Hematopoietic multipotent progenitor cell treated with erythropoietin and hydrocortisone succinate and interleukin-3 and kit ligand, for 17 days (in vitro differentiated cells): ENCODE measurements at places on chromosomes 16 and 17.

DNA sequence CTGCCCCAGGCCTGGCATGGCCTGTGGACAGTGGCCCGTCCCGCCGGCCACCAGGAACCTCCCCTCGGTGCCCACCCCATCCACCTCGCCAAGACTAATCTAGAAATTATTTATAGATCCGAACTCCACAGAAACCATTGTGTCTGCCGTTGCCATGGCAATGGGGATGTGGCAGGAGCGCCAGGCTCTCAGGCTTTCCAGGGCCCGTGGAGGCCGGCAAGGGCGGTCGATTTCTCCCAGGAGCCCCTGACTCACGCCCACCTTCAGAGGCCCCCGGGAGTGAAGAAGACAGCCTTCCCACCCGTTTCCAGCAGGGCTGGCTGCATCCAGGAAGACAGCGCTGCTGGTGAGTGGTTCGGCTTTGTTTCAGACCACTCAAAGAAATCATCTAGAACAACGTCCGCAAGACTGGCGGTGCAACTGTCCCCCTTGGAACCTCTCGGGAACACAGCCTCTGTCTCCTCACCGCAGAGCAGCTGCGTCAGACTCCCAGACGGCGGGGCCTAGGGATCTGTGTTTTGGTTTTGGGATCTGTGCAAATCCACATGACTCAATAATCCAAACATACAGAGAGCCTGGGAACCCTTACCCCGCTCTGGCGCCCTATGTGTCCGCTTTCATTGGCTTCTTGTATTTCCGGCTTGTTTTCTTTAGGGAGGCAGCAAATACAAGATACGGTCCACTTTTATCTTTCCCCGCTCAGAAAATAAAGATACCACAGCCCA lies 48.5 kb upstream of the ZCCHC14 start:
- no peak for DNase-seq

DNA sequence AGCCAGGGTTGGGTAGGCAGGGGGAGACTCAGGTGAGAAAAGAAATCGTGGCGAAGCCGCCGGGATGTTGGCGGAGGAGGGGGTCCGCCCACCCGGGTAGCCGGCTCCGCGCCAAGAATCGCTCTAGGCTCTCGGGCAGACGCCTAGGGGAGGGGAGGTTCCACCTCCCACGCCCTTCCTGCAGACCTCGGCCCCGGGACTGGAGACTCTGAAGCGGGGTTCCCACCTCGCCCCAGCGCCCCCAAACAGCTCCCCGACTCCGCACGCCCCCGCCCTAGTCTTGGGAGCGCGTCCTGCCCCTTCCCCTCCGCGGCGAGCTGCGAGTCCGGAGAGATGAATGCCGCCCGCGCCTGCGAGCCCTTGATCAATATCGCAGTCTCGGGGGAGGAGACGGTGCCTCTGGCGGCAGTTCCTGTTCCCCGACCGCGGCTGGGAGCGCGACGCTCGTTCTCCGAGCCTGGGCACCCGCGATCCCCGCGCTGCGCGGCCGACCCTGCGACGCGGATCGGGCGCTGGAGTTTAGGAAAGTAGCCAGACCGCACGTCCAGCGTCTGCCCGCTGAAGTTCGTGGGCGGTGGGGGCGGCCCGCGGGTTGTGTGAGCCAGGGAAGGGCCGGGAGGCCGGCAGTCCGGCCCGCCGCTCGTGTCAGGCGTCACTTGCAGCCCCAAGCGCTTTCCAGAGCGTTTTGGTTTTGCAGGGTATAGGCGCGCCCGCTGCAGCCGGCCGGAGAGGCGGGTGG lies 790 bp downstream of the CRHR1 start:
- no peak for DNase-seq

DNA sequence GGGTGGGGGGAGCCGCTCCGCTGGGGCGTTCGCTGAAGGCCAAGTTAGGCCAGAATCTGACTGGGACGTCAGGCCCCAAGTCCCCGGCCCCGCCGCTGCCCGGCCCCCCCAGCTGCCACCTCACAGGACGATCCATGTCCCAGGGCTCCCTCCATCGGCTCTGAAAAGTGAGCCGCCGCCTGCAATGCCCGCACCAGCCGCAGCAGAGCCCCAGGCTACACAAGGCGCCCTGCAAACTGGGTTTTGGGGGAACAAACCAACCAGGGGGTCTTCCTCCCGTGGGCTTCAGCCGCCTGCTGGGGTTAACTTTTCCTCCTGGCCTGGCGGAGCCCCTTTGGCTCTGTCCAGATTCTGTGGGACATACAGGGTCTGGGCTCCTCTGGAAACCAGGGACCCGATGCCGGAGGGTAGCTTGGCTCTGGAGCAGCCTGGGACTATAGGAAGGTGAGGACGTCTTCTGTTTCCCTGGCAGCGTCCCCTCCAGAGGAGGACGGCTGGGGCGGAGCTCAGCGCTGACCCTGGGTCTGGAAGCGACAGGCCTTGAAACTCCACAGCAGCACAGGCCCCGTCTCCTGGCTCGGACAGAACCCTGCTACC lies 835 bp downstream of the NME4 start:
- DNase-seq, result peak; percentile 45

GRCh38 chr17:50318501-50319285 lies 27.2 kb upstream of the XYLT2 start:
- no peak for DNase-seq

GRCh38 chr17:58965221-58965620 lies 141.5 kb downstream of the TRIM37 start:
- DNase-seq, result no peak

DNA sequence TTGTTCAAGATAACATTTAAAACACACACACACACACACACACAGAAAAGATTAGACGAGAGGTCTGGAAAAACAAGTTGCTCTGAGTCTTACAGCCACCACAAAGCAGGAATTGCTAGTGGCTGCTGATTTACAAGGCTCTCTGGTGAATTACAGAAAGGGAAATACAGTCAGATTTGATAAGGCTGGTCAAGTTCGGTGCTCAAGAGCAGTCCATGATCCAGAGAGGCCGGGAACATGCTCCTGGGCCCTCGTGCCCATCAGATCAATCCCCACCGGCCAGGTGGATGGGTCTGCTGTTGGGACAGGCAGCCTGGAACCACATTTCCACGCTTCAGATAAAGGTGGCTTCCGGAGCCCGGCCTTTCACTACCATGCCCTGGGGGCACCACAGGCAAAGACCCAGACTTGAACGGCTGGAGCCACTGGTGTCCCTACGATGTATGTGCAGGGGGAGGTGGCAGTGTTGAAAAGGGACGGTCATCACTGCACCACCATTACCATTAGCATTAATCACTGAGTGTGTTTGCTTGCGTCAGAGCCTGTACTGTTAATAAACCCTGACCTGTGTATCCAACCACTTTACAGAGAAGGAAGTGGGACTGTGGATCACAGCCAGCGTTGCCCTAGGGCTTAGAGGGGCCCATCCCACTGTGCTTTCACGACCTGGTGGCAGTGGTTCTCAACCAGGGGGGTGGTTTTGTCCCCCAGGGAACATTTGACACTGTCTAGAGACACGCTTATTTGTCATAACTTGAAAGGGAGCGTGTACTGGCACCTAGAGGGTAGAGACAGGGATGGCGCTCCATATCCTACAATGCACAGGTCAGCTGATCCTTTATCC lies 95.1 kb downstream of the XYLT1 start:
- DNase-seq, result no peak

GRCh38 chr16:75593825-75594820 lies 27.9 kb downstream of the GABARAPL2 start:
- DNase-seq, result no peak

DNA sequence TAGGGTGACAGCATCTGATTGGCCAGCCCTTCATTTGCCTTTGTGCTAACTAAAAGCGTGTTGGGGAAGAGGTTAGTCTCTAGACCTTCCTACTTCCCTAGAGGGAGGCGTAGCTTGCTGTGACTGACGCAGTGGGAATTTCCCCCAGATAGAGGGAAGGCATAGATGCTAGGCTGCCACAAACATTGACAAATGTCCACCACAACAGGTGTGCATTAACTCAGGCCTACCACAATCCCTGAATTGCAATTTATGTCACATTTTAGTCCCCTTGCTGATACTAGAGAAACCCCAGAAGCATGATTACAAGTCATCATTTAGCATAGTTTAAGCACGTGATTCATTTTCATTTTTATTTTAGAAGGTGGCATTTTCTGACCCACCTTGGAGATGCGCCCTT lies 76.3 kb upstream of the WSB1 start:
- no peak for DNase-seq

GRCh38 chr17:69434164-69434579 lies 19.7 kb downstream of the MAP2K6 start:
- DNase-seq, result no peak

GRCh38 chr17:61221181-61221580 lies 178.5 kb upstream of the TBX2 start:
- DNase-seq, result no peak

GRCh38 chr16:85365120-85365519 lies 248.0 kb upstream of the GSE1 start:
- DNase-seq, result no peak

GRCh38 chr16:22317001-22317530 lies 19.9 kb downstream of the POLR3E start:
- DNase-seq, result no peak

DNA sequence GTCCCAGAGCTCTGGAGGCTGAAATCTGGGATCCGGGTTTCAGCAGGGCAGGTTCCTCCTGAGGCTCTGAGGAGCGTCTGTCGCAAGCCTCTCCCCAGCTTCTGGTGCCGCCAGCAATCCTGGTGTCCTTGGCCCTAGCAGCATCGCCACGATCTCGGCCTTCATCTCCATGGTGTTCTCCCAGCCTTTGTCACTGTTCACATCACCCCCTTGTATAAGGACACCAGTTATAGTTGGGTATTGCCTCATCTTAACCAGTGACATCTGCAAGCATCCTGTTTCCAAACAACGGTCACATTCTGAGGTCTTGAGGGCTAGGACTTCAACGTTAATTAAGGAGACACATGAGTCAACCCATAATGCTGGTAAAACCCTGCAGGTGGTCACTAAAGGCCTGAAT lies 2.8 kb upstream of the PPP1R27 start:
- no peak for DNase-seq

GRCh38 chr17:61520897-61521296 lies 68.7 kb downstream of the TBX4 start:
- no peak for DNase-seq

GRCh38 chr16:72961115-72961832 lies 86.7 kb downstream of the ZFHX3 start:
- DNase-seq, result no peak

DNA sequence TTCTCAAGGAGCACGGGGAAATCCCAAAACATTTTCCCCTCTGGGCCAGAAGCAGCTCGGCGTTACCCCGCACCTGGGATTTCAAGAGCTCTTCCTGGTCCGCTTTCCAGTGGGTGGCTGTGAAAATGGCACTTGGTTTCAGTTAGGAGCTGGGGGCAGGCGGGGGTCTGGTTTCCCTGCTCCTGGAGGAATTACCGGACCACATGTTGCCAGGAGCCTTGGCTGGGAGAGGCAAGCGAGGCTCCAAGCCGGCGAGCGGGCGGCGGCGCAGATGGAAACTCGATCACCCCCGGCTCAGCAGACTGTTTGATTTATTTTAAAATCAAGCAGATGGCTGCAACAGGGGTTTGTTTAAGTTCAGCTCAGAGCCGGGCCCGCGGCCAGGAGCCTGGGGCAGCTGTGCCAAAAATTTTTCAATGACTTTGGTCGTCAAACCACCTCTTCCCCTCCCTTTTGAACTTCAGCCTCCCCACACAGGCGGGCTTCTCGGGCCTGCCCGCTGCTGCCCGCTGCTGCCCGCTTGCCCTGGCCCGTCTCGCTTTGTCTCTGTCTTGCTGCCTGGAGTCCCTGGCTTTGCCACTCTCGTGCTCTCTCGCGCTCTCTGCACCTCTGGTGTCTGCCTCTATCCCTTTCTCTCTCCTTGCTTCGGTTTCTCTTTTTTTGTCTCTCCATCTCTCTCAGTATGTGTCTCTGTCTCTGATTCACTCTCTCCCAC lies 108.0 kb upstream of the CIBAR2 start:
- DNase-seq, result no peak

GRCh38 chr16:89924297-89924924 lies 1.3 kb downstream of the TUBB3 start:
- DNase-seq, result no peak

DNA sequence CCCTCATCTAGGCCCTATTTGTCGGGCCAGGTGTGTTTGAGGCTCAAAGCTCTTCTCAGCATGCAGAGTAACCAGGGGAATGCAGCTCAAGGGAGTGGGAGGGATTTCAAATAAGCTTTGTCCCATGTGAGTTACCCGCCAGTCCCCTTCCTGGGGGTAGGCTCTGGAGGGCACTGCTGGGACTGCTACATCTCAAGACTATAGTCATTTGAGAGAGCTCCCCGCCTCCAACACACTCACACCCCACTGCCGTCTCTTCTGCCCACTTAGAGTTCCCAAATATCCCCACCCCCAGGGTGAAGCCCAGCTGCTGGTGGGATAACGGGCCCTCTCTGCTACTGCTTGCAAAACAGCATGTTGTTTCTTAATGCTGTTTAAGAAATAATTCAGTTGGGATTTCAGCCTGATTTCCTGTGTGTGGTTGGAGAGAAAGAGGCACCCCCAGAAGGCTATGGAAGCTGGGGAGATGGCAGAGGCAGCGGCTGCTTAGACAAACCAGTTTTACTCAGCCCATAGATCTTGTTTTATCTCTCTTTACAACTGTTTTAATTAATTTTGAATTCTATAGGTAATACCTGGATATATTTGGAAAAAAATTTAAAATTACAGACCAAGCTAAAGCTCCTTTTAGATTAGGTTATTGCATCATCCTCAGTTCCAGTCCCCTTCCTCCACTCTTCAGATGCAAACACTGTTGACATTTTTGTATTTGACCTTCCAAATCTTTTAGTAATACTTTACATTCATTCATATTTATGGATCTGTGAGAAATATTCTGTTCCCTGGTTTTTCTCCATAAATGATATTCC lies 4.1 kb upstream of the MPO start:
- no peak for DNase-seq

GRCh38 chr17:18074566-18075272 lies 13.0 kb upstream of the DRG2 start:
- no peak for DNase-seq

DNA sequence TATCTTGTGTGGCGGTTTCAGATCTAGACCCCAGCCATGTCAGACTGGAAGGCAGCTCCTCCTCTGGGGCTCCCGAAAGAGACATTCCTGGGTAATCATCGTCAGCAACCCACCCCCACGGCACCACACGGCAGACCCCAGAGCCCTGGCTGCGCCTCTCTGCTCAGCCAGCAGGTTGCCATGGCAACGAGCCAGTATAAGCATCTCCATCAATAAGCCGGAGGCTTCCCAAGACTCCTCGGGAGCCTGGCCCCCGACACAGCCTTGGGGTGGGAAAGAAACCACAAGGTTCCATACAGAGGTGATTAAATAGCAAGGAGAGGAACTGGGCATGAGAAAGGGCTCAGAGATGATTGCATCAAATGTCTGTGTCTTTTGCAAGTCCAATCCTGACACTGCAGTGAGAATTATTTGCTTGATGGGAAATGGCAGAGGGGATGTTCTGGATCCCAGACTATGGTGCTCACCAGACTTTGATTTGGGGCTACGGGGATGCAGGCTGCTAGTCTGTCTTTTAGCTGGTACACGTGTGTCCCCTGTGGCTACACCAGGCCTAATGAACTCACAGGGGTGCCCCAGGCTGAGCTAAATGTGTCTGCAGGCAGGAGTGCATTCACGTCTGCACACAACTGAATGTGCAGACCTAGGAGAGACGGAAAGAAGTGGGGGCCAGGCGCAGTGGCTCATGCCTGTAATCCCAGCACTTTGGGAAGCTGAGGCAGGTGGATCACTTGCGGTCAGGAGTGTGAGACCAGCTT lies 320.5 kb upstream of the TNRC6C start:
- no peak for DNase-seq

- DNase-seq, result no peak
Measured at GRCh38 chr17:47744168-47745036, 11.4 kb downstream of the TBX21 start.

- DNase-seq, result no peak
Measured at GRCh38 chr17:18117533-18117932, 9.0 kb downstream of the MYO15A start.
